Sigmoid colon (tissue), 7 donors: ENCODE measurements at places on chromosomes 13 and 19.

DNA sequence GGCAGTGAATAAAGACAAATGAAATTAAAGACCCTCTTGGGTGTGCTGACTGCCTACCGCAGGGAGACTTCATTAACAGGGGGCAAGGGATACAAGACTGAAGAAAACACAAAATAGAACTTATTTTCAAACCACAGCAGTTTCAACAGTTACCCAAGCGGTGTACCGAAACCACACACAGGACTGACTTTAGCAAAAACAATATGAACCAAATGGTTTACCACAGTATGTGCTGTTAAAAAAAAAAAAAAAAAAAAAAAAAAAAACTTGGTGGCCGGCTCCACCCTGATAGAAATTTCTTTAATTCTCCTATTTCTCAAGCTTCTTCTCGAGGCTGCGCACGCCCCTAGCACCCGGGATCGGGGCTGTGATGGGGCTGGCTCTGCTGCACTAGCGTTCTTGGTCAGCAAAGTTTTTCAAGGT is 42.6 kb downstream of the KLF2 start:
- DNase-seq: peak; percentile 27

- no peak for DNase-seq
Measured at GRCh38 chr13:32031815-32032370, 319 bp downstream of the FRY start.

- DNase-seq: no peak
Measured at GRCh38 chr19:9673912-9674662, 813 bp downstream of the ZNF562 start.

DNA sequence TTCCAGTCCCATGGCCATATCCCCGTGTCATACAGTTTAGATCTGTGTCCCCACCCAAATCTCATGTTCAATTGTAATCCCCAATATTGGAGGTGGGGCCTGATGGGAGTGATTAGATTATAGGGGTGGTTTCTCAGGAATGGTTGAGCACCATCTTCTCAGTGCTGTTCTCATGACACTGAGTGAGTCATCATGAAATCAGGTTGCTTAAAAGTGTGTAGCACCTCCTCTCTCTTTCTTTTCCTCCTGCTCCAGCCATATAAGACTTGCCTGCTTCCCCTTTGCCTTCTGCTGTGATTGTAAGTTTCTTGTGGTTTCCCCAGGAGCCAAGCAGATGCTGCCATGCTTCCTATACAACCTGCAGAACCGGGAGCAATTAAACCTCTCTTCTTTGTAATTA is 197.8 kb downstream of the NALCN start:
- no peak for DNase-seq

GRCh38 chr19:18007044-18007916 is 690 bp upstream of the ARRDC2 start:
- DNase-seq: peak; percentile 91

- DNase-seq: no peak
Measured at GRCh38 chr19:30791088-30791487, 418.9 kb downstream of the ZNF536 start.

DNA sequence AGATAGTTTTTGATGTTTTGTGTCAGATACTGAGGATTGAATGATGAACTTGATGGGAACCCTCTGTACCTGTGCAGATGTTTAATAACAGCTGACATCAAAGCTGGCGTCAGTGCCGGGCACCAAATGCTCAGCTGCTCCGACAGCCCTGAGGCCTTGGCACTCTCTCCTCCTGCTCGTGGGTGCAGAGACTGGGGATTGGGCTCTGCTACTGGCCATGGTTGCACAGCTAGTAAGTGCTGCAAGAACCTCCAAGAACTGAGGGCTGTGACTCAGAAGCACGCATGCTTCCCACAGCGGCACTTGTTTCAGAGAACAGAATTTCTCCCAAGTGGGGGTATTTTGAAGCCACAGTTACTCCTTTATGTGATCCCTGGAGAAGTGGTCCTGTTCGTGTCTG is 5.9 kb downstream of the LAMP1 start:
- no peak for DNase-seq

GRCh38 chr19:694481-695351 is 536 bp downstream of the PRSS57 start:
- no peak for DNase-seq

- no peak for DNase-seq
Measured at GRCh38 chr19:1081301-1082164, 13.6 kb downstream of the POLR2E start.

DNA sequence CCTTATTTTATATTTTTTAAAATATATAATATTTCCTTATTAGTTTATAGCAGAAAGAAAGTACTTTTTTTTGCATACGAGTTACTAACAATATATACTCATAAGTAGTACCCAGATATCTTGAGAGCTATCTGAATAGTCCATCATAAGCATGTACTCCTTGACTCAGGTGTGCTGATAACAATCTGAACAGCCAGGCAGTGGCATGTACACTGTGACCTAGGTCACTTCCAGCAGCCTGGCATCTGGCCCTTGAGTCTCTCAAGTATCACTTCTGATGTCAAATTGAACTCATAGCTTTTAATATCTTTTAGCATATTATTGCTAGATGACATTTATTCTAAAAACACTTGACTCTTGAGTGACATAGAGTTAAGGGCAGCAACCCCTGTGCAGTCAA is 1576.7 kb downstream of the SLITRK1 start:
- DNase-seq: no peak

GRCh38 chr19:13835791-13836723 is 40.8 kb downstream of the ZSWIM4 start:
- DNase-seq: no peak

DNA sequence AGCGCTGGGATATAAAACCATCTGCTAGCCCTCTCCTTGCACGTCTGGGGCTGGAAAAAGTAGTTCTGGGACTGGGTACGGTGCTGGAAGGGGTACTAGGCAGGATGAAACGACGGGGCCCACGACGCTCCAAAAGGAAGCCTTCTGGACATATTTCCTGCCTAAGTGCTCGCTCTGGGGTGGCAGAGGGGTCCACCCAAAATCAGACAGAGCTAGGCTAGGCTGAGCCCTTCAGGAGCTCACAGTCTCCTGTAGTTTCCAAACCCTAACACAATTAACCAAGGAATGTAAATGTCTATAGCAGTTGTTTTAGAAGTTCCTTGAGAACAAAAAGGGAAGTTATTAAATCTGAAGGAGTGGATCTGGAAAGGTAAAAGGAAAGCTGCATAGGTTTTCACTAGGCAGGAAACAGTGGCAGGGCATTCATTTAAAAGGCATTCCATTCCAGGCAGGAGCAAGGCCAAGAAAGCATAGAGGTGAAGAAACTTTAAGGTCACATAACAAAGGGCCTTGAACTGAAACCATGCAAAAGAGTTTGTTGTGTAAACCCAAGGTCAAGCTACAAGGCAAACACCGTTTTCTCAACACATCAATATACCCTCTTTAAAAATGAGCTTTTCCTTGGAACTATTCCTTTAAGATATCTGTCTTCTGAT is 634 bp upstream of the DIAPH3 start:
- no peak for DNase-seq

DNA sequence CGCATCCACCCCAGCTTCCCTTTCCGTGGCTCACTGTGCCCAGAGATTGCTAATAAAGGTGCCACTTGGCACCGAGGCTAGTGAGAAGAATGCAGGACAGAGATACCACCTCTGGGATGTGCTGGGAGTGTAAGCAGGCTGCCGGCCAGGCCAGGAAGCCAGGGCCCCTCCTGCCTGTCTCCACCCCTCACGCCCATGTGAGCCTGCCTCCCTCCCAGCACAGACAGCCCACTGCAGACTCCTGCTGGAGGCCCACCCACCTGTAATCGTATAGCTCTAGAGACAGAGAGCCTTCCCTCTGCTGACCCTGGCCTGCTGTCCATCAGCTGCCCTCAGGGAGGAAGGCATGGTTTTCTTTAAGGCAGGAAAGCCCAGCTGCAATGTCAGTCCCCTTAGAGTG is 13.9 kb downstream of the VSTM2B start:
- peak; percentile 35 for DNase-seq

DNA sequence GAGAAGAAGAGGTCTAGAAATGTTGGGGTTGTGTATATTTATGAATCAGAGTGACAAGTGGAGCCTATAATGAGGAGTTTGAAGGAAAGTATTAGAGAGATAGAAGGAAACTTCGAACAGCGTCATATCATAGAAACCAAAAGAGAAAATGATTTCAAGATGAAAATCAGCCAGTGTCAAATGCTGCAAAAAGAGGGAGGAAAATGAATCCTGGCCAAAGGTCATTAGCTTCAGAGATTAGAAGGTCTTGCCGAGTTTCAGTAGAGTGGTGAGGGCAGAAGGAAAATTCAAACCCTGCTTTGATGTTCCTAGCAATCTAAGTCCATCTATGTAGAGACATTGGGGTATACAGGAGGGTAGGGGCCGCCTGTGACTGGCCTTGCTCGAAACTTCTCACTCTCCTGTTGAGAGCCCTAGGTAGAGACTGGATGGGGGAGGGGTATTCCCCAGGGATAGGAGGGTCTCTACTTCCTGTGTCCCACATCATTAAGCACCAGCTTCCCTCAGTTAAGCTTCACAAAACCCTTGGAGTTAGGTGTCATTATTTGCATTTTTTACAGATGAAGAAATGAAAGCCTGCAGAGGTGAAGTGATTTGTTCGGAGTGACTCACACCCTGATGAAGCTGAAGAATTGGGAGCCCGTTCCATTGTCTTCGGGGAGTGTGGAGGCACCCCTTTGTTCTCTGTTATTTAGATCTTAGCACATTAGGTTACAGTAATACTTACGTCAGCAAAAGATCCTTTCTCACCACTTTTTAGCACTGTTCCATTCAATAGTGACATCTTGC is 62.8 kb downstream of the FGF9 start:
- DNase-seq: no peak

DNA sequence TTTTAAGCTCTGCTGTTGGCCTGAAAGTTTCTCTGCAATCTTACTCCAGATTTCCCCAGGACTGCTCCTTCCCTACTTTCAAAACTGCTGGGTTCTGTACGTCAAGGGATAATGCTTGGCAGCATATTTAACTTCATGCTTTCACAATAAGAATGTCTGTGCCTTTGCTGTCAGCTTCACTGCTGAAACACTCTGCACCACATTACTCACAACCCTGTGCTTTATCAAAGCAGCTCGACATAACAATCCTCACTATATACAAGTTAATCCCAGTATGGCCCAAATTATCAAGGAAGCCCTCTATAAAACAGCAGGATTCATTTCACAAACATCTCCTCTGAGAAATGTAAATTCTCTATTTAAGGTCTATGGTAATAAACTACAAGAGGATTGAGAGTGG is 17.5 kb downstream of the LATS2 start:
- no peak for DNase-seq

- no peak for DNase-seq
Measured at GRCh38 chr13:69948016-69948415, 159.6 kb upstream of the ATXN8OS start.

- peak; percentile 89 for DNase-seq
Measured at GRCh38 chr19:13172346-13173138, 22.3 kb downstream of the IER2 start.

DNA sequence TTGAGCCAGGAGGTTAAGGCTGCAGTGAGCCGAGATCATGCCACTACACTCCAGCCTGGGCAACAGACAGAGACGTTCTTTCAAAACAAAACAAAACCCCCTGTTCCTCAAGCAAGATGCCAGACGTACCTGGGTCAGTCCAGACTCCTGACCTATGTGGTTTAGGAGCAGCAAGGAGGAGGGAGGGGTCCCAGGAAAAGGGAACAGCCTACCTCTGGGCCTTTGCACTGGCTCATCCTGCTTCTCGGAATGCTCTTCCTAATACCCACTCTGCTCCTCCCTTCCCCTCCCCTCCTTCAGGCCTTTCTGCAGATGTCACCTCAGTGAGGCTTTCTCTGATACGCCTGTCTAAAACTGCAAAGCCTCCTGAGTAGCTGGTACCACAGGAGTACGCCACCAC is 9.5 kb downstream of the RINL start:
- no peak for DNase-seq

DNA sequence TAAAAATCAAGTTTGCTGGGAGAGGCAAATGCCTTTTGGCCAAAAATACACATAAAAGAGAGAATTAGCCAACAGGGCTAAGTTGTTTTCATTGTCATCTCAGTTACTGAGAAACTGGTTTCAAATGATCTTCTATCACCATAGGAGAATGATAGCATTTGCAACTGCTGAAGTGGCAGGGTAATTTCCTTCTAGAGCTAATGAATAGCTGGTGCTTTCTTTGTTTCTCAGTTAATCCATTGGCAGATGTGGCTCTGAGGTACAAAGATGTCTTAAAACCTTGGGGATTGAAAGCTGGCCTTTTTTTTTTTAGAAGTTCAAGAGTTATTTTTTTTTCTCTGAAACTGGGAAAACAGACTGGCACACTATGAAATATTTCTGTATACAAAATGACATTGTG is 332.7 kb upstream of the KLF12 start:
- DNase-seq: no peak

DNA sequence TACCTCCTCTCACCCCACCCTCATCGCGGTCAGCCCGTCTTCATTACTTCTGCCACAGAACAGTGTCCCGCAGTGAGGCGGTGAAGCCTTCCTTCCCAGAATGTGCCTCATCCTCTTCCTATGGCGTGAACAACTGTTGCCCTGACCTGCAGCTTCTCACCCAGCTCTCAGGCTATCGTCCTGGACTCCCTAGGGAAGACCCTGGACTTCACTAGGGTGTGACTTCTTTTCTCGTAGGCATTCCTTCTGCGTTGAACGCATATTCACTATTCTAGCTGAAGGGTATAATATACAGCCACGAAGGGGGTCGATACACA is 982 bp downstream of the ZNF865 start:
- no peak for DNase-seq

DNA sequence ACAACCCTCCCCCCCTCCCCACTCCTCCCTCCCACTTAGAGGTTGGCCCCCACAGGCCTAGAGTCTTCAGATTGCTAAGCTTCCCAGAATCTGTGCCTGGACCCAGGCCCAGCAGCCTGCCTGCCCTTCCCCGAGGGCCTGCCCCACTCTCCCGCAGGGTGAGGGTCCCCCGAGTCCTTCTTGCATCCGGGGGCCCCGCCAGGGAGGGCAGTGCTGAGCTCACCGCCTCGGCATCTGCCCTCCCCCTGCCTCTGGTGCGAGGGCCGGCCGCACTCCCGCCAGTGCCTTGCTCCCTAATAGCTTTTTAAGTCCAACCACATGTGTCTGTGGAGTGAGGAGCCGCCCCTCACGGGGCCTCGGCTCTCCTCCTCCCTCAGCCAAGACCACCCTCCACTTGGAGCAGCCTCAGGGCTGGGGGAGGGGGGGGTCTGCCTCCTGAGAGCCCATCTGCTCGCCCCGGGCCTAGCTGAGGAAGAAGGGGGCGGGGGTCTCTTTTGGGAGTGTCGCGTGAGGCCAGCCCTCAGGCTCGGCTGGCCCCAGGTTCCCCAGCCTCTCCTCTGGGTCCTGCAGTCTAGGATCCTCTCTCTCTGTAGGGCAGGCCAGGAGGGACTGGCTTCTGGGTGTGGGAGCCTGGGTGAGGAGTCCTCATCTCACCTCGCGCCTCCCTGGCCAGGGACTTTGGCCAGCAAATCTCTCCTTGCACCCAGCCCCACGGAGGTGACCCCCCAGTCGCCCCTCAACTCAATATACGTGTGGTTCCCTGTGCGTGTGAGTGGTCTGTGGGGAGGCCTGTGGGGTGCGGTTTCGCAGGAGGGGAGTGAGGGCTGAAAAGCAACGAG is 47.2 kb downstream of the LYL1 start:
- DNase-seq: peak; percentile 94

DNA sequence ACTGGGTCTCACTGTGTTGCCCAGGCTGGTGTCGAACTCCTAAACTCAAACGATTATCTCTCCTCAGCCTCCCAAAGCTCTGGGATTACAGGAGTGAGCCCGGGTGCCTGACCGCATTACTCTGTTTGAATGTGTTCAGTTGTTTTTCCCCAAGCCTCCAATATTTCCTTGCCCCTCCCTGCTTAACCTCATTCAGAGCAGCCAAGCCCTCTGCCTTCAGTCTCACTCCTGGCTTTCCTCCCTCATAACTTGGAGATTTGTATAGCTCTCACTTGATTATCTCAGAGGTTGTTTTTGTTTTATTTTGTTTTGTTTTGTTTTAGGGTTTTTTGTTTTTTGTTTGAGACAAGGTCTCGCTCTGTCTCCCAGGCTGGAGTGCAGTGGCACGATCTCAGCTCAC is 11.4 kb downstream of the EPHX3 start:
- DNase-seq: no peak
